ENCODE measurements at places on chromosomes 4 and X.

DNA sequence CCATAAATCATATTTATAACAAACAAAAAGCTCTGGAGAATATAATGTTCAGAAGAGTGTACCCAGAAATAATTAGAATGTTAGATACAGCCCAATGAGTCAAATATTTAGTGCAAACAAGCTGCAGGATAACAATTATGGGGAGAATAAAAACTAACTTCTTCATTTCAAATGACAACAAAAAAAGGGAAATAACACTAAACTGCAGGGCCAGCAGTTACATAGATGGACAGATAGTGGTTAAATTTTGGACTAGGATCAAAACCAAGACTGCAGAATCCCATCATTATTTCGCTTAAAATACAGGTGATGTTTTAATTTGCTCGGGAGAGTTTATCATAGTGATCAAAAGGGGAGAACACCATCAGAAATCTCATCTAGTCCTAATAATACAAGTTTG, 617 bp upstream of the GPR34 start:
- no peak for DNase-seq

- no peak for DNase-seq
Observed at GRCh38 chrX:580030-580429, 50.6 kb upstream of the SHOX start.

DNA sequence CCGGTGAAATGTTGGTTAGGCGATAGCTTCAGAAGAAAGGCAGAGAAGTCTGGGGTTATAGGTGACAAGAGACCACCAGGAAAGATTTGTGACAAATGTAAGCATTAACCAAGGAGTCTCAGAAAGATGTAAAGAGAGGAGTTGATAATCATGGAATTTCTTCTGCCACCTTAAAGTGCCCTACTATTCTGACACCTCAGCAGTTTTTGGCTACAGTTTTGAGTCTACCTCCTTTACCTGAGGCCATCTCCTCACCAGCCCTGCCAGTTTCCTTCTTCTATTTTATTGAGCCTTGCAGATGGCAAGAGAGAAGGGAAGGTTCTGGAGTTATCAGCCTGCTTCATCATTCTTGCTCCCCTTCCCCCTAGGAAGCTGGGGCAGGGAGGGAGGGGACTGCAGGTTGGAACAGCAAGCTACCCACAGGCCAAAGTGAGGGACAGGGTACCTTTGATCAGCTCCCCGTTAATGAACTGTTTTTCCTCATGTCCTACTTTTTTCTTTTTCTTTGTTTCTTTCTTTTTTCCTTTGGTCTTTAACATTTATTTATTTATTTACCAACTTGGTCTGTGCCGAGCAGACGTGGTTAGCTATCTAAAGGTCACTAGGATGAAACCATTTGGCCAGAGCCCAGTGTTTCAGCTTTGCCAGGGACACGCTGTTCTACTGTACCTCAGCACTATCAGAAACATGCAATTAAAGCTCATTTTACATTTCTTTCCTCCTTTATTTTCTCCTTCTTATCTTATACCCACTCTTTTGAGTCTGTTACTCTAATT, 438.7 kb upstream of the AR start:
- no peak for DNase-seq

DNA sequence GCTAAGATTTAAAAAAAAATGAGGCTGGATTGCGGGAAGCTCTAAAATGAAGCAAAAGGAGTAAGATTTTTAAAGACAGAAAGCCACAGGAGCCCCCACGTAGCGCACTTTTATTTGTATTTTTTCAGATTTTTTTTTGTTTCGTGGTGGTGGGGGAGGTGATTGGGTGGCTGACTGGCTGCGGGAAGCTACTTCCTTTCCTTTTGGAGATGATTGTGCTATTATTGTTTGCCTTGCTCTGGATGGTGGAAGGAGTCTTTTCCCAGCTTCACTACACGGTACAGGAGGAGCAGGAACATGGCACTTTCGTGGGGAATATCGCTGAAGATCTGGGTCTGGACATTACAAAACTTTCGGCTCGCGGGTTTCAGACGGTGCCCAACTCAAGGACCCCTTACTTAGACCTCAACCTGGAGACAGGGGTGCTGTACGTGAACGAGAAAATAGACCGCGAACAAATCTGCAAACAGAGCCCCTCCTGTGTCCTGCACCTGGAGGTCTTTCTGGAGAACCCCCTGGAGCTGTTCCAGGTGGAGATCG, 908 bp downstream of the PCDH10 start:
- no peak for DNase-seq

DNA sequence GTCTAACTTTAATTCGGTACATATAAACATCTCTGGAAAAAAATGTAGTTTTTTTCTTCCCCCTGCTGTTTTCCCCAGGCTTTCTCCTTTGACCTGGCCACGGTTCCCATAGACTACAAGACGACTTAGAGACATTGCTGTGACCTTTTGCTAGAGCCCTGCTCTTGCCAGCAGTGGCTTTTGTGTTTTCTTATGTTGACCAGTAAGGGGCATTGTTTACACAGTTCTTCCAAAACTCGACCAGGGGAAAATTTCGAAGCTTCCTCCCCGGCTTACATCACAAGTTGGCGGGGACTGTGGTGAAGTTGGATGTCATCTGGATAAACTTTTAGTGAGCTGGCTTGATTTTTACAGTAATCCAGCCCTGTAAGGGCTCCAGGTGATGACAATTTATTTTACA, 9.3 kb downstream of the CCDC160 start:
- no peak for DNase-seq

DNA sequence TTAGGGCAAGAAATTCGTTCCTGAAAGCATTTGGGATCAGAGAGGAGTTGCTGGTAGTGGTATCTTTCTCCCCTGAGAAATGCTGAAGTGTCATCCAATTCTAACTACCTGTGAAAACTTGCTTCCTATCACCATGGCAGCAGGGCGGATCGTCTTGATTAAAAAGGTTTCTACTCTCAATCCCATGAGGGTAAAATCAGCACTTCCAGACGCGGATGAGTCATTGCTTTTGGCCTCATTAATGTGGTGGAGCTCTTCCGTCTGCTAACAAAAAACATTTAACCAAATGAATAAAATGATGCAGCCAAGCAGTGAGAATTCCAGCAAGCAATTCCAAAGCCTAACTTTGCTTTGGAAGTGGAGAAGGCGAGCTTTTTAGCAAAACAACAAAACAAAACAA, 325.6 kb downstream of the CAMK2D start:
- peak; percentile 1 for DNase-seq

DNA sequence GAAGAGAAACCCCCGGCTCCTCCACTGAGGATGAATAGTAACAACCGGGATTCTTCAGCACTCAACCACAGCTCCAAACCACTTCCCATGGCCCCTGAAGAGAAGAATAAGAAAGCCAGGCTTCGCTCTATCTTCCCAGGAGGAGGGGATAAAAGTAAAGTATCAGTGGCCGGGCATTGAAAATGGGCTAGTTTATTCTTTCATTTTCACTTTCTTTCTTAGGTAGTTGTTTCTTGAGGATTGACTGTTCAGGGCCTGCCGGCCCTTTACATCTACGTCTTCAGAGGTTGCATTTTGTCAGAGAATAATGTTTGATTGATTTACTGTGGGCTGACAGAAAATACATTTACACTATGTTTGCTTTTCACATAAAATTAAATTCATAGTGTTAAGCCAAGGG, 27.1 kb downstream of the PAK3 start:
- DNase-seq: no peak

DNA sequence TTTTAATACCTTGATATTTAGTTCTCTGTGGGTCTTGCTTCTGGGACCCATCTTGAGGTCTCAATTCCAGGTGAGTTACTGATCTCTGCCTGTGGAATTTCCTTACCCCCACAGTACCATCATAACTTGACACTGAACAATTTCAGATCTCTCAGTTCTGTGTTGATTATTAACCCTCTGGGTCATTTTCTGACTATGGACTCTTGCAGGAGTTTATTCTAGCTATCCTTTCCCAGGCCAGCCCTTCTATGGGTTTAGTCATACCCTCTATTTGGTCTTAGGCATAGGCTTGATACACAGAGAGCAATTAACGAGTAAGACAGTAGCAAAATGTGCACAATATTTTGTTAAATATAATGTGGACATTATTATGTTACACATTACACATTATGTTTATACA, 3.7 kb upstream of the SPARCL1 start:
- DNase-seq: no peak

DNA sequence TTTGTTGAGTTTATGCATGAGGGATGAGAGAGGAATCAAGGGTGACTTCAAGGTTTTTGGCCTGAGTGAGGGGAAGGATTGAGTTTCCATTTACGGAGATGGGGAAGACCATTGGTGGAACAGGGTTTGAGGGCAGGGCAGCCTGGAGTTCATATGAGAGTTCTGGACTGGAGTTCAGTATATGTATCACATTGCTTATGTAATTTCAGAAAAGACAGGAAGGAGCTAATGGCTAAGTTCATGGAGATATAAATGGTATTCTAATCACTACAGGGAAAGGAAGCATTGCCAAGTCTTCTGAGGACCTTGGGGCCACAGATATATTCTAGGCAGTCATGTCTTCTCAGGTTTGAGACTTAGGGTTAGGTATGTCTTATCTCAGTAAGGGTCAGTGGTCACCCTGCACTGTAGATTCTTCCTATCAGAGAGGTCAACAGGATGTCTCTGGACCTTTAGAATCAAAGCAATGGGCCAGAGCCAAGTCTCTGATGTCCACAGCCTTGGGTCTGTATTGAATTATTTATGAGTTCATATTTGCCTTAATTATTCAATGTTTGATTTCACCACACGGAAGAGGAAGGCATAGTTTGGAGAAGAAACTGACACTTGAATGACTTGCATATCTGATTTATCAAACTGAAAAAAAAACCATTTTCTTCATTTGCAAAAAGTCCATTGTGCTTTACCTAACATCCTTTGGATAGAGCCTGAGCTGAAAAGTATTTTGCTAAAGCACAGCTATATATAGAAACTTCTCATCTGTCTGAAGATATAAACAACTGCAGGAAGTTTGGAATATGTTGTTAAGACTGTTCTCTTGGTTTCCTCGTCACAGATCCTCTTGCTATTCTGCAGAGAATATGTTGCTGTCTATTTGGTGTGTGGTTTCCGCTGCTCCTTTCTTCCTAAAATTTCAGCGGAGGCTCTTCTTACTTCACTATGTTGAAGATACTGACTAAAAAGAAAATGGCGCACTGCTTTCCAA, 139.5 kb downstream of the PDGFRA start:
- no peak for DNase-seq

- DNase-seq: no peak
Observed at GRCh38 chr4:1496116-1496642, 89.9 kb upstream of the NKX1-1 start.

DNA sequence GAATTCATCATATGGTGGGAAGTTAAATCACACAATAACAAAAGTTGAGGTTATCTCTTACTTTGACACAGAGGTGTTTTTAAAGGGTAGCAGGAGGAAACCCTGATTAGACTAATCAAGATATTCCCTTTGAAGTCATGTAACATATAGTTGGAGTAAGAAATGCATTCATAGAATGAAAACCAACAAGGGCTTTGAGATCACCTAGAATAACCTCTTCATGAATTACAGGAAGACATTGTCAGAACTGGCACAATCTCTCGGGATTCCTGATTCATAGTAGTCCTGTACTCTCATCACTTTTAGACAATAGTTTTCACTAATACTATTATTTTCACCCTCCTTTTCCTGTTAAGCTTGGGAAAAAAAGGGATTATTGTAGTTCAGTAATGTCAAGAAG, 170.2 kb downstream of the PPP3CA start:
- DNase-seq: no peak

DNA sequence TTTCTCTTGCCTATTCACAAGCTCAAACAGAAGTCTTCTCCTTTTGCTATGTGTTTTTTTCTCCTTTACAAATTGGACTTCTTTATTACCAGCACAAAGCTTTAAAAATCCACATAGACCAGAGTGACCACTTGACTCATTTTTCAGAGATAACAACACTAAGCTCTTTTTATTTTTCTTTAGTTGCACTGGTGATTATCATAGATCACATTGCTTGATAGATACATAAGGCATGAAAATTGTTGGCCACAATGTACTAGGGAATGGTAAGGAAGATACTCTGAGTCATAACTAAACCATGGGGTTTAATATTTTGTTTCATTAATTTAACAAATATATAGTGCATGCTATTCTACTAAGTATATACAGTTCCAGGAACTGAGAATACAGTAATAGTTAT, 159.0 kb downstream of the GASK1B start:
- no peak for DNase-seq

- DNase-seq: no peak
Observed at GRCh38 chr4:6106156-6106555, 87.9 kb upstream of the C4orf50 start.

GRCh38 chr4:73036123-73036522, 33.4 kb downstream of the COX18 start:
- no peak for DNase-seq

GRCh38 chr4:6546681-6547447, 28.1 kb upstream of the MAN2B2 start:
- peak; percentile 47 for DNase-seq

DNA sequence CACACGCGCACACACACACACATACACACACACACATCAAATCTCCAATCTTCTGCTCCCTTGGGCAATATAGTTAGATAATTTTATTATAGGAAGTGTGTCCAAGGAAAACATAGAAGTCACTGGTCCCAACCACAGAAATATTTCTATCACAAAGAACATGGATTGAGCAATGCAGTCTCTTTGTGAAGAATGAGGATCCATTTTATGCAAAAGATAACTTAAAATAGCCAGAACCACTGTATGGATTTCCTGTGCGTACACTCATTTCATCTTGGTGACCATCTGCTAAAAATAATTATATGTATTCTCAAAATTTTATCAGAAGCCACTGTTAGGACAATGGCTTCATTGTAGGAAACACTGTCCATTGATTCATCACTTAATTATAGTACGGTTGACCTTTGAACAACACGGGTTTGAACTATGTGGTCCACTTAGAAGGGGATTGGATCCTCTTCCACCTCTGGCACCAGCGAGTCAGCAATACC, 169.6 kb upstream of the MXRA5 start:
- DNase-seq: no peak

DNA sequence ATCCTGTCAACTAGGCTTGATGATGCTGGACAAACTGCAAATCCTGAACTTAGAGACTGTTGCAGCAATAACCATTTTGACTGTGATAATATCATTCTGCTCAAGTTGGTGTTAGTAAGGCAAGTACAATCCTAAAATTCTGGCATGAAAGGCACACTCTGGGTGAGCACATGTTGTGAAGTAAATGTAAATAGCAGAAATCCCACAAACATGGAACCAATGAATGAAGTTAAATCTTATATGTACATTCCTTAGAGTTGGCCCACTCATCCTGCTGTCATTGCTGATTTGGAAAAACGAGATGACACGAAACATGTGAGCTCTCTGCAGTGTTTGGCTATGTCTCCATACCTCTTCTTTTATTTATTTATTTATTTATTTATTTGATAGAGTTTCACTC, 21.0 kb downstream of the RBM47 start:
- no peak for DNase-seq

Measured in CD4-positive, alpha-beta memory T cell (primary cell).